ENCODE measurements at places on chromosomes 1 and 21. TPM values are rescaled to one million over a fixed set of nuclear protein-coding genes. Genes with fewer than 3 reads are reported as not detected.

Gene C1orf216
- total RNA-seq = 13.9 TPM

DNA sequence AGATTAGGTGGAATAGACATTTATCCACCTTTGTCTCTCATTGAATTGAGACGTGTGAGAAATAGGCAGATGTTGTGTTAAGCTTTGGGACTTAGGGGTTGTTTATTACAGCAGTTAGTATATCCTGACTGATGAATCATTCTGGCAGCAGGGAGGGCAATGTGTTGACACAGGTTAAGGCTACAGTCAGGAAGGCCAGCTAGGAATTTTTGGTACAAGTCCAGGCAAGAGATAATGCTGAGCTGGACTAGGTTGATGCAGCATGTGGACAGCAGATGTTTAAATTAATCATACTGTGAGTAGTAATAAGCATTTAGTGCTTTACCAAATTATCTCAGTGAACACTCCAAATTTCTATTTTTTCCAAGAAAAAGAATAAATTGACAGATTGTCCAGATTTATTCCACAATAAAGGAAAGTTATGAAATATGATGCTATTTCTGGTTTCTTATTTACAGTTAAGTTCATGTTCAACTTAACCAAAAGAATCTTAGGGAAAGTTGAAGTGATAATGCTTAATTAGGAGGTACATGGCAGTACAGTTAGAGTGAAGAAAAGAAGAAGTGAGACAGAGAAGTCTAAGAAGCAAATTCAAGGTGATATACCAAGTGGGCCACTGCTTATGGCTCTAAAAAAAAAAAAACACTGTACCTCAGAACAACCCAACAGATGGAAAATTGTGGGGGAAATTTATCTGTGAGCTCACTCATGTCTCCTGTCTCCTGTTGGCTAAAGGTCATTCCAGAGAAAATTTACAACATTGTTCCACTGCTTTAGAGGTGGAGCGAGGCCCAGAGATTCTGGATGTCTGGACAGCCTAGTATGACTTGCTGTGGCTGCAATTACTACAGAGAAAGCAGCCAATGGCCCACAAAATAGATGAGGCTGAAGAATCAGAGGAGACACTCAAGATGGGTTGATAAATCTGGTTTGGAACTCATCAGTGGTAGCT, 102.7 kb upstream of the C21orf91 start:
- DNase-seq = no peak

Gene CNST
- 13.5 TPM for total RNA-seq

Gene INSRR
- total RNA-seq = not detected

- DNase-seq = no peak
Observed at GRCh38 chr1:20346433-20346832, 55.8 kb downstream of the VWA5B1 start.

Gene AMY1C
- total RNA-seq = not detected

DNA sequence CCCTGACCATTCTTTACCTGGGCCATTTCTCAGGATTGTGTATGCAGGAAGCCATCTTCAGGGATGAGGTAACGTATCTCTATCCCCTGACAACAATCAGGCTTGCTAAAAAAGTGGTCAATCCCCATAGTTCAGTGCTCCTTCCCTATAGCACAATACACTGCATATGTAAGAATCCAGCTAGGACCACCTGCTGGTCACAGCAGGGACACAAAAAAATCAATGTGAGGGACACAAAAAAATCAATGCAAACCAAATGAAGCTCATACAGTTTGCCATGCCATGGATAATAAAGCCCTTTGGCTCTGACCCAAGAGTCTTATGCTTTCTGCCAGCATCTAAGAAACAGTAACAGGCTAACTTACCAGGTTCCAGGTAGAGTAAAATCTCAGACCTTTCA, 16.3 kb downstream of the ACBD6 start:
- no peak for DNase-seq

Gene SELL
- total RNA-seq = 4.1 TPM

GRCh38 chr1:15155888-15156741, 2.6 kb downstream of the TMEM51 start:
- no peak for DNase-seq

Gene NUF2
- total RNA-seq = 37.6 TPM

DNA sequence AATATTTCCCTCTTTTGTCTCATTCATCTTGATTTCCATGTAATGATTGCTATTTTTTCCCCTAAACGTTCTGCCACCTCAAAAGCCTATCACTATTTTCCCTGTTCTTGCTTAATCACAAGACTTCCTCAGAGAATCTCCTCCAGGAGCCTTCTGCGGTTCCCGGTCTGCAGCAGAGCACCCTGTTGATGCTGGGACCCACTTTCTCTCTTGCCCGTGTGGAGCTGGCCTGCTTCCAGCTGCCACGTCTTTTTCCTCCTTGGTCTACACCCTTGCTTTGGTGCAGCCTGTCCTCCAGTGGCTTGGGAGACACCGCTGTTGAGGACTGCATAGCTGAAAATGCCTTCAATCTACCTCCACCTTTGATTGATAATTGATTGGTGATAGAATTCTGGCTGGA, 70.0 kb upstream of the COA6 start:
- DNase-seq = no peak

DNA sequence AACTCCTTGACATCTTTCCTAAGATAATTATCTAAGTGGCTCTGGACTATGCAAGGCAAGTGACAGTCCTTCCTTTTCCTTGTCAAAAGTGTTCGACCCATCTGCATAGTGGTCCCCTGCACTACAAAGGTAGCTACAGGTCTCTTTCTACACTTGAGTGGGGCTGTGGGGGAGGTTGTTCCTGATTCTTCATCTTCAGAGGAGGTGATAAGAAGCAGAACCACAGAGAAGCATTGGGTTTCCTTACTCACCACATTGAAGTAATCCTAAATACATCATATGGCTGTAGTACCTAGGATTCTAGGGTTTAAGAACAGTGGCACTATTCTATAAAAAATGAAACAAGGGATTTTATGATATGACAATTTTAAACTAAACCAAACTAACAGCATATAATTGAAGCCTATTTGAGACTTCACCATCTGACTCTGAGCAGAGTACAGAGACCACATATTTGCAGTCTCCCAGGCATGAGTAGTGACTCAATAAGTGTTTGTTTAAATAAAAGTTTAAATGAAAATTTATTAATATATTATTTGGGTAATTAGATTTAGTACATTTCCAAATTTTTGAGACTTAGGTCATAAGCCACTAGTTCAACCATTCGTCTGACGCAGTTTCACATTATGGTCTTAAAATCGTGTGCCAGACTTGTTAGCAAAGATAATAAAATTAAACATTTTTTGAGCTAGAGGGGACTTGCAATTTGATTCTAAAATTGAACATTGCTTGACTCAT, 54.9 kb upstream of the NEK7 start:
- no peak for DNase-seq

DNA sequence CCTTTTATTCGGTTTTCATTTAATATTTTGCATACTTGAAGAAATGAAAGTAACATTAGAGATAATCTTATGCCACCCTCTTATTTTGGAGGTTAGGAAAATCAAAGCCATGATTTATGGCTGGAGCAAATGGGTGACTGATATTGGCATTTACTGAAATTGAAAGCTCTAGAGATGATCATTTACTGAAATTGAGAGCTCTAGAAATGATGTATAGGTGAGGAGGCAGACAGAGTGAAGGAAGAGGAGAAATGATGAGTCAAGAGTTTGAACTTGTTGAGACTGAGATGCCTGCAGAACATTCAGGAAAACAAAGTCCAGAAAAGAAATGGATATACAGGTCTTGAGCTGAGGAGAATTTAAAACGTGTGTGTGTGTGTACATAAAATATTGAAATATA, 217.6 kb downstream of the LTN1 start:
- DNase-seq = no peak

- no peak for DNase-seq
Observed at GRCh38 chr1:236281198-236281653, 532 bp downstream of the ERO1B start.

Data from HCT116 (cell line).